ENCODE measurements at places on chromosomes 13 and 19. TPM values are rescaled to one million over a fixed set of nuclear protein-coding genes. Genes with fewer than 3 reads are reported as not detected.

DNA sequence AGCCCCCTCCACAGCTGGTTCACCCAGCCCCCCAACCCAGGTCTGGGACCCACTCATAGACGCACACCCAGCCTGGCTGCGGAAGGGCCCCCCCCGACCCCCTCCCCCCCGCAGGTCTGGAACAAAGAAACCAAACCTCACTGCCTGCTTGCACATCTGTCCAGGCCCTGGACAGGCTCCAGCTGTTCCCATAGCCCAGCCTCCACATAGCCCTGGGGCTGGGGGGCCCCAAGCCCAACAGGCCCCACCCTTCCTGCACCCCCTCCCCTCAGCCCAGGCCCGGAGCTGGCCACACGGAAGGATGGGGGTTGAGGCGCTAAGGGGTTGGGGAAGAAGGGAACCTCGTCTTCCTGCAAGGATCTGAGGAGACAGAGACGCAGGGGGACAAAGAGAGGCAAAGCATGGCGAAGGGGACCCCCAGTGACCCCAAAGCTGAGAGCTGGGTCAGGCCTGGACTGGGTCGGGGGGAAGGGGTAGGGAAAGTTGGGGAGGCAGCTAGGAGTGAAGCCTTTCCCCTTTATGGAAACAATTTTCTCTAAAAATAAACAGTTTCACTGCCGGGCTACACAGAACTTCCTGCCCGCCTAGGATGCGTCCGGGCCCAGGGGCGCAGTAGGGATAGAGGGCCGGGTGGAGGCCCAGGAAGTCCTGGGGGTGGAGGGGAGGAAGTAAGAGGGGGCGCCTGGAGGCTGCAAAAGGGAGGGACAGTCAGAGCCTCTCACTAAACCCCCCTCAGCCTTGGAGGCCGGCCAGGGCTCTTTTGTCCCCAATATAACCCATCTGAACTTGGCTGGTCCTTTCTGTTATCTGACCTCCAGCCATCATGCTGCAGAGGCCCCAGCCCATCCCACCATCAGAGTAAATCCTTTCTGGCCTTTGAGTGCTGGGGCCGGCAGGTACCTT is 2.4 kb downstream of the KANK2 start:
- no peak for DNase-seq

DNA sequence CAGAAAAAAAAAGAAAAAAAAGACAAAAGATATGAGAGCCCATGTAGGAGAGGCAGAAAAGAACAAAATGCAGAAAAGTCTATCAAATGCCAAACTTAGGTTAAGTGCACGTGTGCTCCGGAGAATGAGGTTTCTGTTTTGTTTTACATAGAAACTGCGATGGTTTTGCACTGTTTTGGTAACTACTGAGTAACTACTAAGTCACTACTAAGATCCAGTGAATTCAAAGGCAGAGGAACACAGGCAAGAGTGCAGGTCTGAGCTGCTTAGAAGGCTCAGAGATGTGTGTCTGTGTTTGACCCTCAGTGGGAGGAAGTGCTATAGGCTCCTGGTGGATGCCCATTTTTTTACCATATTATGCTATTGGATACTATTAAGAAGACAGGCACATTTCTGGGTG is 299.3 kb downstream of the NDFIP2 start:
- DNase-seq = no peak

- DNase-seq = no peak
Observed at GRCh38 chr13:41699759-41700158, 242.4 kb downstream of the RGCC start.

MARK4 gene
- 41.9 TPM for polyA plus RNA-seq

PRSS57 gene
- polyA plus RNA-seq = 0.19 TPM

DNA sequence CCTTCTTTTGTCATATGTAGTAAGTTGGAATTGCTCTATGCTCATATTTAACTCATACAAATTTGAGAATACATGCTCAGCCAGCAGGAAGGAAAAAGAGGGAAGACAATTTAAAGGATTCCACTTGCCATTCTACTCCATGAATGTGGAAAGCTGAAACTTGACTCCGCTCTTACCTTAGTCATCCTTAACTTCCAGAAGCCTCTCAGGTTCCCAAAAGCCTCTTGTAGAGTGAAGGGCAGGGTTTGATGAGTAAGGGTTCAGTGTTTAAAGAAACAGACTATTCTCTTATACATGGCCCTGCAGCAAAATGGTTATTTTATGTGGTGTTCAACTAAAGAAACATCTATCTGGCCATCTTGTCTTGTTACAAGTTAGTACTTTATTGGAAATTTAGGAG is 27.1 kb downstream of the FAM124A start:
- no peak for DNase-seq

DNA sequence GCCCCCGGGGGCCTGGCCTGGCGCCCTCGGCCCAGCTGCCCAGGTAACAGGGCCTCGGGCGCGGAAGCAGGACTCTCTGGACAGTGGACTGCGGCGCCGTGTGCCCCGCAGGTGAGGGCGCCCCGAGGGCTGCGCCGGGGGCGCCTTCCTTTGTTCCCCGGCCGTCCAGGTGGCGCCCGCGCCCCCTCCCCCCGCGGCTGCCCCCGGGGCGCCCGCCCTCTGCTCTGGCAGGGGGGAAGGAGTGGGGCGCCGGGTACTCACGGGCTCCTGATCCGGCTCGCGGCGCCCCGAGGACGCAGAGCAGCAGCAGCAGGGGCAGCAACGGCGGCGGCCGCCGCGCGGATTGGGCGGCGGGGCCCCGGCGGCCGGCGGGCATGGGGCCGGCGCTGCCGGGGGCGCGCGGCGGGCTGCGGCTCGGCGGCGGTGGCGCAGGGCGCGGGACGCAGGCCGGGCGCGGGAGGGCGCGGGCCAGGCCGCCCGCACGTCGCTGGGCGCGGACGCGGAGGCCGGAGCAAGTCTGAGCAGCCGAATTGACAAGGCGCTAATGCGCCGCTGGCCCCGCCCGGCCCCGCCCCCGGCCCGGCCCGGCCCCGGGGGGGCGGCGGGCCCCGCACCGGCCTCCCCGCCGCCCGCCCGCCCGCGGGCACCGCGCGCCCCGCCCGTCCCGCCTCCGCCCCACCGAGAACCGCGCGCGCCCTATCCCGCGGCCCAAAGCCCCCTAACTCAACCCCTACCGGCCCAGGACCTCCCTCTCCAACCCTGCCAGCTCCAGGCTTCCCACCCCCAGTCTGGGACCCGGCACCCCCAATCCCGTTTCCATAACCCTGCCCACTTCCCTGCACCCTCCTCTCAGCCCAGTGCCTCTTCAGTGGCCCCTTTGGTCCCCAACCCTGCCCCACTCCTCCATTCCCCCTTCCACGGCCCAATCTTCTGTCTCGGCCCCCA is at the start of gene CRLF1:
Gene CRLF1, minus strand, starts transcription at position 519 of the 945 bp plus-strand sequence. Its CDS starts 143 bp downstream, at position 376.
- no peak for DNase-seq

DNA sequence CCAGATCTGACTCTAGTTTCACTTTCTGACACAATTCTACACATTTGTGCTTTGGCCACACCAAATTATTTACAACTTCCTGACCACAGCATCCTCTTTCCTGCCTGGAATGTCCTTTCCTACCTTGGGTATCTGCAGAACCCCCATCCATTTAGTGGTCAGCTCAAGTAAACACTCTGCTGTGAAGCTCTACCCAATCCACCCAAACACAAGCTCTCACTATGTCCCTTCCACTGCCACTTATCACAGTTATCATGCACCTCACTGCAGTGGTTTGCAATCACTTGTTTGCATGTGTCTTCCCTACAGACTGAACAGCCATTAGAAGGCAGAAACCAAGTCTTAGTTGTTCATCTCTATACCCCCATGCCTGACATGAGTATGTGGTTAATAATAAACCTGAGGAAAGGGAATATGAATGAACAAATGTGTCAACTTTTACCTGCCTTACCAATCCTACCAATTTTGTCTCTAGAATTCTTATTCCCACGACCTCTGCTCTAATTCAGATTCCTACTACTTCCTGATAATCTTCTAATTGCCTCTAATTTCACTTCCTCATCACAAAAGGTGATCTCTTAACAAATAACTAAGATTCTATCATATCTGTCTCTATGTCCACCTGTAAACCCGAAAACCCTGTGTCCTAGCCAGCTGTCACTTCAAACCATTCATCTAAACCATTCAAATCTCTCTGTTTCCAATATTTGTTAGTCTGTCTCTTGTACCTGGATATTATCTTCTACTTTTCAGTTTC is 25.1 kb downstream of the LNX2 start:
- no peak for DNase-seq

HNRNPM gene
- polyA plus RNA-seq = 481 TPM

LRRC63 gene
- polyA plus RNA-seq = 0.11 TPM

- peak; percentile 36 for DNase-seq
Observed at GRCh38 chr13:97339019-97339987, 94.7 kb upstream of the RAP2A start.

DNA sequence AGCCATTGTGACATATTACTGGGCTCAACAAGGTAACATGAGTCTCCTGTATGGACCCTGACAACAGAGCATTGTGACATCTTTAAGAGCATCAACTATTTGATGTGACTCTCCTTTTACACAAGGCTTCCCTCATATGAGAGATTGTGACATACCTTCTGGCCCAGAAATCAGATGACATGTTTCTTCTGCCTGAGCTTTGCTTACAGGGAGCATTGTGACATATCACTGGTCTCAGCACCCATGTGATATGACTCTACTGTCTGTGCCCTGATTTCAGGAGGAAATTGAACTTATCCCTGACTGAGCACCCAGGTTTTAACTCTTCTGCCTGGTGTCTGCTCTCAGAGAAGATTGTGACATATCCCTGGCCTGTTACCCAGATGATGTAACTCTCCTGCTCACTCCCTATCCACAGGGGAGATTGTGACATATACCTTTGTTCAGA is 15.9 kb upstream of the ZNF681 start:
- no peak for DNase-seq

CACNA1A gene
- polyA plus RNA-seq = 1.7 TPM

MAMSTR gene
- polyA plus RNA-seq = 5.2 TPM
